ENCODE measurements at places on chromosomes 3 and 15.

DNA sequence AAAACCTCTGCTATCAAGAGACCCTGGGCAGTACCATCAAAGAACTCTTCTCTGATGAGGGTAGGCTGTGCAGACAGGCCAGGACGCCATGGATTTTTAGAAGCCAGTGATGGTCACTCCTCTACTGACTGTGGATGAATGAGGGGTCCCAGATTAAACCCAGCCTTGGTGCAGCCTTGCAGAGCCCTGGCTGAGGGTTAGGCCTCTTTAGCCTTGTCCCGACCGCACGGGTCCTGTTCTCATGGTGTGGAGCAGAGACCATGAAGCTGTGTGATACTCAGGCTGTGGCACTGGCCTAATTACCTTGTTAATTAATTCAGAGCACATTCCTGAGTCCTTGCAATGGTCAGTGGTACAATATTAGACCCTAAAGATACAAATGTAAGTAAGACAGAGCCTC is 71.7 kb downstream of the FBN1 start:
- no peak for DNase-seq

DNA sequence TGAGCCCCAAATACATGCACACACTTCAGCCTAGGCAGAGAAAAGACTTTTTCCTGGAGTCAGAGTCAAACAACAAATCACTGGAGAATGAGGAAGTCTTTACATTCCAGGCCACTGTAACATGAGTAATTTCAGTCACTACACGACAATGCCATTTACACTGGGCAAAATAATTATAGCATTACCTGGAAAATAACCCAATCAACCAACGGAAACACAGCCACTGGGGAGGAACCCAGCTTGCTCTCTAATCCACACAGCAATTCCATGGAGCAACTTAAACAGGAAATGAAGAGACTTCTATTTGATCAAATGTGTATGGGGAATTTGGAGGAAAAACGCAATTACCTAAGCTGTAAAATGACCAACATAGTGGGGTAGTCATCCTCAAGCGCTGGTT is 15.2 kb downstream of the FSTL1 start:
- no peak for DNase-seq

GRCh38 chr3:106629215-106629832 is 747.9 kb upstream of the CCDC54 start:
- DNase-seq, result no peak

DNA sequence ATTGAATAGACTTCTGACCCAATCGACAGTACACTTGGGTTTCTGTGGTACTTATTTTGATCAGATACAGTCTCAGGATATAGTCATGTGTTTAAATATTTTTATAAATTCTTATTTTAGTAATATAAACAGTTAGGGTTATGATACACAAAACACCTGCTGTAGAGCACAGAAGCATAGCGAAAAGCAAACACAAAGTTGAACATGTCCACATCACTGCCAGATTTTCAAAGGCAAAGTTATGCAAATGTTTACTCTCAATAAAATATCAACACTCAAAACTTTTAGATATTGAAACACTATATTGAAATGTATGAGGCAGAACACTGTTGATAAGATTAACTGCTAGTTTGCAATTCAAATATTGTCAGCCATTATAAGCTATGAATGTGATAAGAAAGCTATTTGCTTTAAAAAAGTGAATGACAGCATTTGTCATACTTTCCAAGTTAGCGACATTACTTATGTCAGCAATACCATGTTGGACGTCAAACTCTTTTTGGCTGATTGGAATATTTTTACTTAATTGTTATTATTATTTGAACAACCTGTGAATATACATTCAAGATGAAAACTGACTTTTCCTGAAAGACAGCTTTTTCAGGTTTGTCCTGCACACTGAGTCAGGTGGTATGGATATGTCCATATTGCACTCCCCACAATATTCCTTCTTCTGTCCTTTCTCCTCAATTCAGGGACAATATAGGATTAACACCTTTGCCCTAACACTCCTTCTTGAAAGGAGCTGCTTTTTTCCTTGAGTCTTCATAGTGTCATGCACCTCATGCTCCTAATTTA is 367.1 kb downstream of the EPHA3 start:
- DNase-seq, result no peak

DNA sequence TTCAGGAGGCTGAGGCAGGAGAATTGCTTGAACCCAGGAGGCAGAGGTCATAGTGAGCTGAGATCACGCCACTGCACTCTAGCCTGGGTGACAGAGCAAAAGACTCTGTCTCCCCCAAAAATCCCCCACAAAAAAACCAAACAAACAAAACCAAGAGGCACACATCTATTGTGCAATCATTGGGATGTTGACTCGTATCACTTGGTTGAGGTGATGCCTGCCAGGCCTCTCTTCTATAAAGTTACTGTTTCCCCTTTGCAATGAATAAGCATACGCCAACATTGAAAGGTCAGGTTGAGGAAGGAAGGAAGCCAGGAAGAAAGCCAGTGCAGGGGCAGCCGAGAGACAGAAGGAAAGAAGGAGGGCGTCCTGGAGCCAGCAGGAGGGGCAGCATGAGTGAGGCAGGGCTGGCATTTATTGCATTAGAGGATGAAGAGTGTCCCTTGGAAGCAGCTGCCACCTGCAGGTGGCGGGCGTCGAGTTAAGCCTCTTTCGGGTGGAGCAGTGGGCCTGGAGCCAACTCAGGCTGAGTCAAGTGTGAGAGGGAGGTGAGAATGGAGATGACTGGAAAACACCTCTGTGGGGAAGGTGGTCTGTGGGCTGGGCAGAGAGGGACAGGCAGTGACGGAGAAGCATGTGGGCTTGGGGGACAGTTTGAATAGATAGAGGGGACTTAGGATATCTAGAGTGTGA is 8.3 kb upstream of the CSPG4 start:
- peak; percentile 58 for DNase-seq

- DNase-seq, result no peak
Measured at GRCh38 chr3:107976202-107976800, 114.5 kb downstream of the CD47 start.

DNA sequence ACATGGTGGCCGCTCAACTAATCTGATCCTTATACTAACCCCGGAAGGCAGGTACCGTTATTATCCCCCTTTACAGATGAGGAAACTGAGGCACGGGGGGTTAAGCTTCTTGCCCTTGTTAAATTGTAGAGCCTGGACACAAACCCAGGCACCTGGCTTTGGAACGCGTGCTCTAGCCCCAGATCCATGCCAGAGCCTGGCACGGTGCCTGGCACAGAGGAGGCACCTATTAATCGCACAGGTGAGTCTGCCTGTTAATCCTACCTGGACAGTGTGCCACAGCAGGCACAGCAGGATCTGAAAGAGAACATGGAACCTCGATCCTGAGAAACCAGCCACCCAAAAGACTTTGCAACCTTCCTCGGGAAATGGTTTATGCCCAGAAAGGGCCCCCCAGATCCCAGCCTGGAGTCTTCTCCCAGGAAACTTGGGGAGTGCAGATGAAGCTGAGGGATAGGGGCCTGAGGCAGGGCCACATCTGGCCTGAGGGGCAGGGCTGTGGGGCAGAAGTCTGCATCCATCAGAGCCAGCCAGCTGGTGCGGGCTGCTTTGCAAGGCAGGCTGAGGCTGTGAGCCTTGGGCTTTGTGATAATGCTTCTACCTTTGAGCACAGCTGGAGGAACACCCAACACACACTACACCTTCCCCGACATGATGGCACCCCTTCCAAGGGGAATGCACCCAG is 55.3 kb upstream of the SLC6A1 start:
- DNase-seq, result no peak

DNA sequence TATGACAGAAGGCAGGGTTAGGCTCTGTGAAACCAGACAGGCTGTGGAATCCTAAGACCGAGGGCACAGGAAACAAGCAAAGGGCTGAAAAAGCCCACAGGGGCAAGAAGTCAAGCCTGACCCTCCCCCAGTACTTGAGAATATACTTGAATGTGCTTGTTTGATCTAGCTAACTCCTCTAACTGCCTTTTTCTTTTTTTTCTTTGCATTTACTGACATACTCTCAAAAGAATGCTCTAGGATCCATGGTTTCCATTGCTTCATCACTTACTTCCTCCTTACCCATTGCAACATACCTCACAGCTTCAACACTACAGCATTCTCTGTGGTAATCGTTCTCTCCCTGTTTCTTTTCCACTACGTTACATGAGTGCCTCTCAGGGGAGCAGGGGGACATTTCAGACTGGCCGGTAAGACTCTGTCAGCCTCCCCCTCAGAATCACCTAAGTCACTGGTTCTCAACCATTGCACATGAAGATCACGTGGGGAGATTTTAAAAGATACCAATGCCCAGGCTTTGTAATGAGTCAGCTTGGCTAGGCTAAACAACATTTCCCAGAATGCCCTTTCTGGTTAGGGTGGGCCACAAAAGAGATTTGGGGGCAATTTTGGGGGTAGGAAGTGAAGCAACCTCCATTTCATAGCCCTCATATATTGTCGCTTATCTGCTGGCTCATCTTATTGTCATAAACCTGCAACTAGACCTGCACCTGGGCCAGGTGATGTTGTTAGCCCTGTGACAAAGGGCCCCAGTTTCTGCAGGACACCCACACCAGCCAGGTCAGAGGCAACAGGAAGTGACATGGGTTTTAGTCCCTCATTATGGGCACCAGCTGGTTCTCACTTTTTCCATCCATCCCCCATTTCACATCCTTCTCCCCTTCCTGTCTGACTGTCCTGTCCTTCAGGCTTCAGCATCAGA is 24.6 kb upstream of the RSL24D1 start:
- DNase-seq, result no peak

GRCh38 chr15:78842519-78842918 is 30.2 kb upstream of the MORF4L1 start:
- DNase-seq, result no peak

GRCh38 chr15:26179906-26180305 is 316.8 kb upstream of the ATP10A start:
- peak; percentile 1 for DNase-seq
